ENCODE measurements at places on chromosomes 16 and 17.
A peak's percentile ranks its signal among the peaks of the same experiment; 100 is the strongest.

GRCh38 chr17:72498364-72499210 lies 377.8 kb downstream of the SOX9 start:
- no peak for DNase-seq

DNA sequence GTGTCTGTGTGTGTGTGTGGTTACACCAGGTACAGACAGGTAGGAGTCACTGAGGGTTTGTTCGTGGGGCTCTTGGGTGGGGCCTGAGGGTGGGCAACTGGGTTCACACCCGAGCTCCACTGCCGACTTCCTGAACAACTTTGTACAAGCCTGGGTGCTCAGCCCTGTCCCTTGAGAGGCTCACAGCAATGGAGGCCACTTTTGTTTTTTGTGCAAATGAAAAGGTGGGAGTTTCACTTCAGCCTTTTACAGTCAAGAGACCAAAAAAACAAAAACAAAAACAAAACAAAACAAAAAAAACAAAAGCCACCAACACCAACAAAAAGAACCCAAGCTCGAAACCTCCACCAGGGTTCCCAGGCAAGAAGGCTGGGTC lies 2.4 kb downstream of the RHBDF2 start:
- DNase-seq = no peak

DNA sequence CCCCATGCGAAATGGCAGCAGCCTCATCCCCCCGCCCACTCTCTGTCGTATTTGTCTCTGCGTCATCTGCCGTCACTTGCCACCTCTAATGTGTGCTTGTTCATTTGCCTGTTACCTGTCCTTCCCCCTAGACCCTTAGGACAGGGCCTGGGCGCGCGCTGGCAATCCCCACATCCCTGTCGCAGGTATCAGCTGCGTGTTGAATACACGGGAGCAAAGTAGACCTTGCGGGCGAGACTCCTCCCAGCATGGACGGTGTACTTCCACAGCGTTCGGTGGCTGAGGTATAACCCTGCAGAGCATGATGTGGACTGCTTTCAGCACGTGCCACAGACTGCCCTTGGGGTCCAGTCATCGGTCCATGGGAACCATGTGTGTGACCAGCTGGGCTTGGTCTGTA lies 170.1 kb upstream of the CHMP6 start:
- DNase-seq = no peak

- no peak for DNase-seq
Observed at GRCh38 chr16:15993946-15994665, 44.7 kb downstream of the ABCC1 start.

DNA sequence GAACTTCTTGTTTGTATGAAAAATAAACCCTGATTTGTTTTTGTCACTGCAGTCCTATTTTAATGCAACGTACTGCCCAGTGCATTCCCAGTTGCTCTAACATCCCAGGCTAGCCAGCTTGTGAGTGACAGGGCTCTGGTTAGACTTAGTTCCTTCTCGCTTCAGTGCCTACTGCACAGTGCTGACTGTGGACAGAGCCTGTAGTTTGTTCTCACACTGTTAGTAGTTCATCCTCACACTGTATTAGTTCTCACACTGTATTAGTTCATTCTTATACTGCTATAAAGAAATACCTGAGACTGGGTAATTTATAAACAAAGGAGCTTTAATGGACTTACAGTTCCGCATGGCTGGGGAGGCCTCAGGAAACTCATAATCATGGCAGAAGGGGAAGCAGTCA lies 116.6 kb upstream of the SALL1 start:
- no peak for DNase-seq

- no peak for DNase-seq
Observed at GRCh38 chr16:2209258-2210008, 1.2 kb downstream of the BRICD5 start.

DNA sequence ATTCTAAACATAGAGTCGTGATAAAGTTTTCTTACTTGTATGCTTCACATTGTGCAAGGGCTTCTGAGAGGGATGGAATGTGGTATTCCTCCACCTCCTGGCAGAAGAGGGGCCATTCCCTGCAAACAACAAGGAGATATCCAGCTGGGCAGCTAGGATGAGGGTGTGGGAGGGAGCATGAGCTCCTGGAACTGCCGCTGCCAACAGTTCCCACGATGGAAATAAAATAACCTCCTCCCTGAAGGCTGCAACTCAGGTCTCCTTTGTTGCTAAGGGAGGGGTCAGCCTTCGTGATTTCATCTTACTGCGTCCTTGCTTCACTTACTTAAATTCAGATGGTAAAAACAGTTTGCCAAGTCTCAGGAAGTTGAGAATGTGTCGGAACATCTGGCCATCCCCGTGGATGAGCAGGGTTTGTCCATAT lies 15.6 kb downstream of the PLEKHG4 start:
- DNase-seq = no peak

DNA sequence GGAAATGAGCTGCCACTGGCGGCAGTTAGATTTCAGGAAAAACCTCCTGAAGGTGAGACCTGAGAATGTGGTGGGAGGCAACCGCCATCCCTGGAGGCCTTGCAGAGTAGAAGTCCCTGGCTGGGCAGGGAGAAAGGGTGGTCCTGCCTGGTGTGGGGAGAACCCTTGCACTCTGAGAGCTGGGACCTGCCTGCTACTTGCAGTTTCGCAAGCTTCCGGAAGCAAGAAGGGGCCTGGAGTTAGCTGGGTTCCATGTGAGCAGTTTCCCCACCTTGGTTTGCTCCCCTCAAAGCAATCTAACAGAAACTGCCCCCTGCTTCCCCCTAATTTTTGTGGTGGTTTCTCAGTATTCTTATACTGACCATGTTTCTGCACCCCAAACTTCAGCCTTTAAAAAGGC lies 6.5 kb downstream of the ZNF629 start:
- no peak for DNase-seq

DNA sequence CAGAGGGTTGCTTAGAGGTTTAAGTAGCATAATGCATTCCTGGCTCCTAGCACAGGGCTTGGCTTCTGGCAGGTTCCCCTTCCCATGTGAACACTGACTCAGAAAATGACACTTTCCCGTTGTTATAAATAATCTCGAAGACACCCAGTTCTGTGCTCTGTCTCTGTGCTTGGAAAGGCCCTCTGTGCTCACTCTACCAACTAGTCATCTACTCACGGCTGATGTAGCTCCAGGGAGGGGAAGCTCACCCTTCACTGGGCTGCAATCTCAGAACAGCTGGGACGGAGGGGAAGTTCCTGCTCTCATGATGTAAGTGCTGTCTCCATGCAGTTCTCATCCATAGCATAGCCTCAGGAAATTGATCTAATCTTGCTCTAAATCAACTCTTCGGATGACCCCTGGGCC lies 230.5 kb upstream of the ASIC2 start:
- DNase-seq = no peak

GRCh38 chr17:54194268-54194667 lies 371.5 kb downstream of the KIF2B start:
- DNase-seq = no peak

DNA sequence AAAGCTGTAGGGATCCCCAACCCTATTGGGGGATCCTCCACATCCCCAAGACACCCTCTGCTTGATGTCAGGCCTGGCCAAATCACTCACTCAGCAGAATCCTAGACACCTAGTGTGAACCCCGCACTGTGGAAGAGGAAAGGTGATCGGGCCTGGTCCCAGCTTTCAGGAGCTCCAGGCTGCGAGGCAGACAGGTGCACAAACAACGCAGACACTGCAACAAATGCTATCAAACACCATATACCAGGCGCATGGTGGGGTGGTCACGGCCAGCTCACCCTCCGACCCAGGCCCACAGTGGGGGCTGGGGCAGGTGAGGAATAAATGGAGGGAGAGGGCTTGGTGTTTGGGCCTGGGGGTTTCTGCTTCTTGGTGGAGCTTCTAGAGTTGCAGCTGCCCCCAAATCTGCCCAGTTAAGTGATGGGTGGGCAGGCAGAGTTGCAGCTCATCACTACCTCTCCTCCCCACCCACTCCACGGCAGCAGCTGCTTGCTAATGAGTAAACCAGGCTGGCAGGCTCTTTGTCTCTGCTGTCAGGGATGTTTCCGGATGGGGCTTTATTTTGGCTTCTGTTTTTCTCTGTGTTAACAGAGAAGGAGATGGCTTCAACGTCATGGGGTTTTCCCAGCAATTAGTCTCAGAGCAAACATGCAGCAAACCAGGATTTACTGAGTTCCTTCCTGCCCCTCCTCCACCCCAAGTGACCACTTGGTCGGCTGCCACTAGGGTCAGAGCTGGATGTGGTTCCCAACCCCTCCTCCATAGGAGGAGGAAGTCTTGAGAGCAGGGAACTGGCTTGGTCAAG lies 46.6 kb downstream of the PECAM1 start:
- peak; percentile 66 for DNase-seq

DNA sequence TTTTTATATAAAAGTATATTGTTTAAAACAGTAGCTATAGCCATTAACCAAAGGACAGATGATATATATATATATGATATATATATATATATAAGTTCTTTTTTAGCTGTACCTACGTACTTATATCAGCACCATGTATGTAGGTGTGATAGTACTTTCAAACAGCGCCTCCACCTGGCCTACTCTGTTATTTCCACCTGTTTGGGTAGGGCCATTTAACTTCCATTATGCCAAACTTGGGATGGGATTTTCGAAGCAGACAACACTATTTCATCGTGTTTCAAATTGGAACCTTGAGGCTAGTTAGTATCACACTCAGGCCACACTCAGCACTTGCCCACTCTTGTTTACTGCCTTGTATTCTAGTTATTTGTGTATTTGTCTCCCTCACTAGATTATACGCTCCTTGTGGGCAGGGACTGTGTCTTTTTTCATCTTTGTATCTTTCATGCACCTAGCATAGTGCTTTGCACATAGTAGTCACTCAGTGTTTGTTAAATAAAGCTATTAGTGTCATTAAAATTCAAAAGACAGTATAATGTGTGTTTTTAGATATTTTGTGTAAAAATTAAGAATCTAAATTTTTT lies 11.8 kb upstream of the CLTC start:
- DNase-seq = no peak

DNA sequence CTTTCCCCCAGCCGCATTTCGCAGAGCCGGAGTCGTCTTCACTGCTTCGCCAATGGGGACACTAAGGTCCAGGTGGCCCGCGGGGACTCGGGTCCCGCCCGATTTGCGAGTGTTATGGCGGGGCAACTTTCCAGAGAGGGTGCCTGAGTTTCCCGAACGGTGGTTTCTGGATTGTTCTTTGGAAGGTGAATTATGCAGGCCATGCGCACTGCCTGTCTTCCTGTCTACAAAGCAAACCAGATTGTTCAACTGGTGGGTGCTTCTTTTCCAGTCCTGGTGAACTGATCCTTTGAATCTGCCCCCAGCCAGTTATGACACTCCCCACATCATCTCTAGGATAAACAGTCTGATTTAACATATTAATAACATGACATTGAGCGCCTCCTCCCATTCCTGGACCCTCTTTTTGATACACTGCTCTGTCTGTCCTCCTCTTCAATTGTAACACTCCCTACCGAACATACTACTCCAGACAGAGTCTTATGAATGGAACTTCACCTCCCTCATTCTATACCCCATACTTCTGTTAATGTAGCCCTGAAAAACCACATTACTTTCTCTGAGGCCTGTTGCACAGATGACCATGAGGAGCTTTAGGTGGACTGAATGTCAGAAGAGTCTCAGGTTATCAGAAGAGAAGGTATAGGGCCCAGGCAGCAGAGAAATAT lies 159.0 kb downstream of the RAB11FIP4 start:
- no peak for DNase-seq

DNA sequence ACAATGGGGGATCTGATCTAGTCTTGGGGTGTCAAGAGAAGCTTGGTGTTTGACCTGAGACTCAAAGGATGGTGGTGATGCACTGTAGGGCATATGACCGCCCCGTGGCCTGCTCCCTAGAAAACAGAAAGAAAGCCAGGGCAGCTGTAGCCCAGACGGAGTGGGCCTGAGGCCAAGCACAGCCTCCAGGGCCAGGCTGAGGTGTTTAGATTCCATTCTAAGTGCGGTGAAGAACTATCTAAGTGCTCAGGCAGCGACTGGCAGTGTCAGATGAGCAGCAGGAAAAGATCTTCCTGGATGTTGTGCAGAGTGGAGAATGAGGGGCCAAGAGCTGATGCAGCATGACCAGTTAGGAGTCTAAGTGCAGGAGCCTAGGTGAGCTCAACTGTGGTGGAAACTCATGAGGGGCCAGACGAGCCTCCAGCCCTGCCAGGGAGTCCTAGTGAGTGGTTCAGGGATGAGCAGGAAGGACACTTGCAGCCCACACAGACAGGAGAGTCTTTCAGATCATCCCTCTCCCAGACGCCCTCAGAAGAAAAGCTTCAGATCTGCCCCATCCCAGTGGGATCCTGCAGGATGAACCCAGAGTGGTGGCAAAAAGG lies 314.2 kb upstream of the CCL2 start:
- DNase-seq = no peak

- no peak for DNase-seq
Observed at GRCh38 chr17:64315032-64315490, 52.0 kb upstream of the TEX2 start.

DNA sequence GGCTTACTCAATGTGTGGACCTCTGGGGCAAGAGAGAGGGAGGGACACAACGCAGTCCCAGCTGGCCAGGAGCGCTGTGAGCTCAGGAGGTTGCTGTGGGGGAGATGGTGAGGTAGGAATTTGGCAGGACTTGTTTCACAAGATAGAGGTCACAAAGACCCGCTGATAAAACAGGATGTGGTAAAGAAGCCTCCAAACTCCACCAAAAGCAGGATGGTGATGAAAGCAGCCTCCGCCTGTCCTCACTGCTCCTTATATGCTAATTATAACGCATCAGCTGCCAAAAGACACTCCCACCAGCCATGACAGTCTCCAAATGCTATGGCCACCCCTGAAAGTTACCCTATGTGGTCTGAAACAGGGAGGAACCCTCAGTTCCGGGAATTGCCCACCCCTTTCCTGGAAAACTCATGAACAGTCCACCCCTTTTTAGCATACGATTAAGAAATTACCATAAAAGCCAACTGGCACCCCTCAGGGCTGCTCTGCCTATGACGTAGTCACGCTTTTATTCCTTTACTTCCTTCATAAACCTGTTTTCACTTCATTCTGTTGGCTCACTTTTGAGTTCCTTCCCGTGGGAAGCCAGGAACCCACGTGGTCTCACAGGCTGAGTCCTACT lies 5.3 kb upstream of the EIF4A3 start:
- DNase-seq = no peak

GRCh38 chr16:52591934-52592592 lies 45.1 kb upstream of the TOX3 start:
- DNase-seq = peak; percentile 51

DNA sequence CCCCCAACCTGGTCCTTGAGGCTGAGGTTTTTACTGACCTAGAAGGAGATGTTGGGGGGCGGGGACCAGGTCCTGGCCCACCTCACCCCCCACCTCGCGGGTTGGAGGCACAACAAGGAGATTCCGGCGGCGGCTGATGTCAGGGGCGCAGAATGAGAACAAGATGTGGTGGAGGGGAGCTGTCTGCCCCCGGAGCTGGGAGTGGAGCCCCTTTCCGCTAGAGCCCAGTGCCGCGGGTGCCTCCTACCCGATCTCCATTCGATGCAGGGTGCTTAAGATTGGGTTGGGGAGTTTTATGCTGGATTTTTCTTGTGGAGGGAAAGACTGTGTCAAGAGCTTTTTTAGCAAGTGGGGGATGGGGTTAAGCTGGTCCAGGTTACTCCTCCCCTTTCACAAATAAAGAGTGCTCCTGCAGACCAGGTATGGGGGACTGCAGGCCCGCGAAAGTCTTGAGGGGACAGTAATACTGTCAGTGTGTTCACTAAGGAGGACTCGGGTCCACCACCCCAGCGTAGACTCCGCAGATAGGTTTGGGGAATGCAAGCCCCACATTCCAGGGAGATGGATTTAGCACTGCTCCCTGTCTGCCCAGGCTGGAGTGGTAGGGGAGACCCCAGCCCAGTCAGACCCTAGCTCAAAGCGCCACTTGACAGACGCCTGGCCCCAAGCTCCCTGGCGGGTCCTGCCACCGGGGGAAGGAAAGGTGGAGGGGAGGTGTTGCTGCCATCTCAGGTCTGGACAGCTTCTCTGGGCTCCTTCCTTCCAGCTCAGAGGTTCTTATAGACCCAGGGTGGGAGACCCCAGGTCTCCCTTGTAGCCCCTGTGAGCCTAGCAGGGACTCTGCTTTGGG lies 2.0 kb downstream of the CACNA1G start:
- DNase-seq = no peak
